ENCODE measurements at places on chromosomes 4 and X.

- no peak for DNase-seq
Observed at GRCh38 chr4:137393044-137393443, 139.2 kb downstream of the PCDH18 start.

DNA sequence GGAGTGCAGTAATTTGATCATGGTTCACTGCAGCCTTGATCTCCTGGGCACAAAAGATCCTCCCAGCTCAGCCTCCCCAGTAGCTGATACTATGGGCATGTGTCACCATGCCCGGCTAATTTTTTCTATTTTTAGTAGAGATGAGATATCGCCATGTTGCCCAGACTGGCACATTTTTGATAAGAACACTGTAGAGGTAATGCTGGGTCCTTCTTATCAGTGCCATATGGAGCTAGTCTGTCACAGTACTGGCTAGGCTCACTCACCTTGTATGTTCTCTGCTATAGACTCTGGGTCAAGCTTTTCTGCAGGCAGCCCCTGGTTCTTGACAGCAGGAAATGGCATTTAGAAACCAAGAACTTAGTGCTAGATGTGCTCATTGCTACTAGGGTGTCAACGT, 53.9 kb downstream of the BCOR start:
- DNase-seq = no peak

- DNase-seq = no peak
Observed at GRCh38 chr4:156472624-156473023, 499.0 kb downstream of the PDGFC start.

DNA sequence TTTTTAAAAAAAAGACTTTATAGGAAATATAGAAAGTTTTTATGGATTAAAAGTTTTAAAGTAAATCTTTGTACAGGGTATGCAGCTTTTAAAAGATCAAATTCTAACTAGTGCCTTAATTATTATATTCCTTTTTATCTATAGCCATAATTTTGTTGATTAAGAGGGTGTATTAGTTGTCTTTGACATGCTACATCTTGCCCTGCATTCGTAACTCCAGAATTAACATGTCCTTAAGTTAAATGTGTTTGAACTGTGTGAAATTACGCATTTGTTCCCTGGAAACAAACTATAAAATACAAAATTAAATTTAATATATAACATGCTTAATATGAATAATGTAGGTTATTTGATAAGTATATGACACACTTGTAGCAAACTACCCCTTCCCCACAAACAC, 66.3 kb downstream of the PTPN13 start:
- DNase-seq = no peak

GRCh38 chrX:84188320-84188834, 378 bp upstream of the RPS6KA6 start:
- no peak for DNase-seq

DNA sequence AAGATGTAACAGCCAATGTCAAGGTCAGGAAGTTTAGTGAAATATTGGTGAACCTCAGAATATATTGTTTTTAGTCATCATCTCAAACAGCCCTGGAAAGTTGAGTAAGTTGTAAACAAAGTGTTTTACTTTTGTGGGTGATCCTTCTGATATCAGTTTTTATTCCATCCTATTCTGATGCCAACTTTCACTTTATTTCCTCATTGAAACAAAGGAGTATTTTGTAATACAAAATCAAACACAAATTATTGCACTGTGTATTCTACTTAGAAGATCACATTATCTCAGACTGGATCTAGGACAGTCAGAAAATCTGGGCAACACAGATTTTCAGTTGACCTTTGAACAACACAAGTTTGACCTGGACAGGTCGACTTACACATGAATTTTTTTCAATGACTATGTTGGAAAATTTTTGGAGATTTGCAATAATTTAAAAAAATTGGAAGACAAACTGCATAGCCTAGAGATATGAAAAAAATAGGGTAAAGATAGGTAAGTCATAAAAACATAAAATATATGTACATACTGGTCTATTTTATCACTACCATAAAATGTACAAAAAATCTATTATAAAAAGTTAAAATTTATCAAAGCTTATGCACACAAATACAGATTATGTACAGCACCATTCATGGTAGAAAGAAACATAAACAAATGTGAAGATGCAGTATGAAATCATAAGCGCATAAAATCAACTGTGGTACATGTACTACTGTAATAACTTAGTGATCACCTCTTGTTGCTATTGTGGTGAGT, 709.1 kb upstream of the FAM241A start:
- no peak for DNase-seq

Data from NB4 (cell line).